Uterus (tissue), 4 donors: ENCODE measurements at places on chromosomes 7 and 10. TPM values are rescaled to one million over a fixed set of nuclear protein-coding genes. Genes with fewer than 3 reads are reported as not detected.

GRCh38 chr7:115306586-115306985 lies 384.7 kb downstream of the MDFIC start:
- DNase-seq = no peak

DNA sequence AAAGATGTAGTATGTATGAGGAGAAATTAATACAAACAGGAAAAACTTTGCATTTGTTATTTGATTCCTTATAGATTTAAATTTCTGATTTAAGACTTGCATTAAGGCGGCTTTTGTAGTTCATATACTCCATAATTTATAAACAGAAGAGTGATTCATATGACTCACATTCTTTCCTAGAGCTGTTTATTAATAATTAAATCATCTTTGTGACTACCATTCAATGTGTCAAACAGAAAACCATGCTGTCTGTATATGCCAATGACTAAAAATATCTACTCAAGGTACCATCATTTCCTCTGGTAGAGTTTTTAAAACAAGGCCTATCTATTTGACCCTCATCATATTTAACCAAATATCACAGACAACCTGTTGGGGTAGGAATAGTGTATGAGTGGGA lies 501.7 kb downstream of the PARD3 start:
- no peak for DNase-seq

GRCh38 chr7:13041368-13041988 lies 354.0 kb downstream of the ARL4A start:
- no peak for DNase-seq

GRCh38 chr7:126774077-126774476 lies 478.7 kb downstream of the GRM8 start:
- no peak for DNase-seq

GRCh38 chr10:114550756-114551635 lies 107.1 kb downstream of the ABLIM1 start:
- DNase-seq = peak; percentile 69

DNA sequence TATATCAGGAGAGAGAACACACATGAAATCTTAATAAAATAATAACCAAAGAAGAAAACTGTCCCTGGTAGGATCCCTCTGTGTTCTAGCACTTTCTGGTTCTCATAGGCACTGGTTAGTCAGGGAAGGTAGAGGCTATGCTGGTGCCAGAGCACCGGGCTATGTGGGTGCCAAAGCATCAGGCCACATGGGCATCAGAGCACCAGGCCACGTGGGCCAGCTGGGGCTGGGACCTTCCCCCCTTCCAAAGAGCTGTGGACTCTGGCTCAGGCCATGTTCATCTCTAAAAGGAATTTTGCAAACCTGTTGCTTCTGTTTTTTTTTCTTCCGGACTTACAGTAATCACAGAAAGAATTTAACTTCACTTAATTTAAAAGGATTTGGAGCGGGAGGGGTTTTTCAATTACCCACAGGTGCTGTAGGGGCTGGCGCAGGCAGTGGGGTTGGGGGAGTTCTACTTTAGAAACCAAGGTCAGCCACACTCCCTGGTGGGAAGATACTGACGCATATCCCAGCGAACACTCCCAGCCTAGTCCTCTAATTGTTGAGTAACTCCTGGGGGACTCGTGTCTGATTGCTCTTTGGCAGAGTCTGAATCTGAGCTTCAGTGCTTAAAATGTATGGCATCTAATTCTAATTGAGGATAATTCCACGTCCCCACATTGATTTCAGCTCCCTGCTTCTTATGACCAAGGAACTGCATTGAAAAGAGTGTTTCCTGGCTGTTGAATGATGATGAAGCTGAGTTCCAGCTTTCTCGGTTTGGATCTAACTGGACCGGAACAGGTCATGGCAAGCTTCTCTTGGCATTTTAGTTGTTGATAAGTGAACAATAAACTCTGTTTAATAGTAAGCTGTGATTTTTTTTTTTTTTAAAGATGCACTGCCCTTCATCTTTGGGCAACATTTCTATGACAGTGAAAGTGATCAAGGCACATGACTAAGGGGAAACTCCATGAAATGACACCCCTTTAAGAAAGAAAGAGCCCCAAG lies 110.7 kb upstream of the FZD8 start:
- no peak for DNase-seq

GRCh38 chr7:83947260-83947659 lies 247.3 kb downstream of the SEMA3A start:
- DNase-seq = no peak

MRC1 gene
- 51.8 TPM for total RNA-seq

PNPLA8 gene
- total RNA-seq = 39.4 TPM
